K562 (cell line): ENCODE measurements at places on chromosomes 4 and X.
A peak's percentile ranks its signal among the peaks of the same experiment; 100 is the strongest.

DNA sequence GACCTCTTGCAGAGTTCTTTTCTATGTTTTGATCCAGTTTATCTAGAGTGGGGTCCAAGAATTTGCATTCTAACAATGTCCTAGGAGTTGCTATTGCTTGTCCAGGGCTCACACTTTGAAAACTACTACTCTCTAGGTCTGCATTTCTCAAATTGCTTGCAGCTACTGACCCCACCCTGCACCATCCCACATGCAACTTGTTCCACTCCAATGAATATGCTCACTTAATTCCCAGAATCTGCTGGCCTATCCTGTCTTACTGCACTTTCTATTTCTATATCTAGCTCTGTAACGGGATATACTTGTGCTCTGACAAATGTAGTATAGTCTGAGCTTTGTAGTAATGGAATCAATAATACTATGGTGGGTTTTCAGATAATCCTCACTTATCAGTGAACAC is 570.3 kb downstream of the IQCM start:
- DNase-seq, result no peak

DNA sequence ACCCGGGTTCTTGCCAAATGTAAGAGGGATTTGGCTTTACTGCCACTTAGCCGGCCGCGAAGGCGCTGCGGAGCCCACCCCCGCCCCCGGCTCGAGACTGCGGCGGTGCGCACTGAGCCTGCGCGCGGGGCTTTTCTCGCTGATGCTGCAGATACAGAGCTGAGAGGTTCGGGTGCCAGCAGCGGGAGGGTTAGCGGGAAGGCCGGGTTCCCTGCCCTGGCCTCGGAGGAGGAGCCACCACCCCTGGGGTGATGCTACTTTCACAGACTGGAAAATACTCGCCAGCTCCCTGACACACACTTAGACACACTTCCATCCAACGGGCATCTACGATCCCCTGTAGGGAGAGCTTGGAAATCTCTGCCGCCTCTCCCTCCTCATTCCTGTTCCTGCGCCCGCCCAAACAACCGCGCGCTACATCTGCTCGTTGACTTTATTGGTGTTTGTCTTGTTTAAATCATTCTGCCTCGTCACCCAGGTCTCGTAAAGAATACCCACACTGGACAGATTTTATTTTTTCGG is 2.1 kb upstream of the PCDH7 start:
- no peak for DNase-seq

- no peak for DNase-seq
Measured at GRCh38 chr4:88981993-88982392, 75.0 kb downstream of the FAM13A start.

GRCh38 chrX:19212037-19212436 is 89.8 kb upstream of the ADGRG2 start:
- no peak for DNase-seq

DNA sequence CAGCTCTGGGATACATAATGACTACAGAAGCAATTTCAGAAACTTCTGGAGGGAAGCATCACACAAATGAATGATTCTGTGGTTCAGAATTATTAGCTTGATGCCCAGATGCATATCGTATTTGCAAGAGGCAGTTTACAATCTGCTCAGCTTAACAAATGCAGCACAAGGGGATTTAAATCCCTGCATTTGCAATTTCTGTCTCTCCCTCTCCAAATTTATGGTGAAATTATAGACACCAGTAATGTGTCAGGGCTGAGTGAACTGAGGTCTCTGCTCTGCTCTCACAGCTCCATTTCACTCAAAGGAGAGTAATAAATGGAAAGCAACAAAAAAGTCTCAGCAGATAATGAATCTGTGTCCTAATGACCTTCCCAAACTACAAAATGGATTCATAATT is 80.2 kb downstream of the TMEM156 start:
- DNase-seq, result no peak

- peak; percentile 36 for DNase-seq
Measured at GRCh38 chrX:107484002-107484726, 34.7 kb downstream of the FRMPD3 start.

GRCh38 chr4:65983061-65983460 is 312.8 kb upstream of the EPHA5 start:
- DNase-seq, result no peak

DNA sequence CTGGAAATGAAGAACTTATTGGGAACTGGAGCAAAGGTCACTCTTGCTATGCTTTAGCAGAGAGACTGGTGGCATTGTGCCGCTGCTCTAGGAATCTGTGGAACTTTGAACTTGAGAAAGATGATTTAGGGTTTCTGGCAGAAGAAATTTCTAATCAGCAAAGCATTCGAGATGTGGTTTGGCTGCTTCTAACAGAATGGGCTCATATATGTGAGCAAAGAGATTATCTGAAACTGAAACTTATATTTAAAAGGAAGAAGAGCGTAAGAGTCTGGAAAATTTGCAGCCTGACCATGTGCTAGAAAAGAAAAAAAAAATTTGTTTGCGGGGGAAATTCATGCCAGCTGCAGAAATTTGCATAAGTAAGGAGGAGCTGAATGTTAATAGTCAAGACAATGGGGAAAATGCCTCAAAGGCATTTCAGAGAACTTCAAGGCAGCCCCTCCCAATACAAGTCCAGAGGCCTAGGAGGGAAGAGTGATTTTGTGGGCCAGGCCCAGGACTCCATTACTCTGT is 35.9 kb upstream of the PAPSS1 start:
- DNase-seq, result no peak

- no peak for DNase-seq
Measured at GRCh38 chr4:7985891-7986441, 46.3 kb upstream of the AFAP1 start.
